ENCODE measurements at places on chromosomes 6 and 20. TPM values are rescaled to one million over a fixed set of nuclear protein-coding genes. Genes with fewer than 3 reads are reported as not detected.

SYNE1 gene
- 8.7 TPM for total RNA-seq

WFDC10B gene
- not detected for total RNA-seq

GSTA3 gene
- not detected for total RNA-seq

RRAGD gene
- 9.4 TPM for total RNA-seq

GSTA2 gene
- total RNA-seq: not detected

EYA4 gene
- total RNA-seq: 16.3 TPM

PXDC1 gene
- 103 TPM for total RNA-seq

AARS2 gene
- total RNA-seq: 37.9 TPM

CGA gene
- total RNA-seq: not detected

Measured in Daoy (cell line).